ENCODE measurements at places on chromosomes 1 and 21.

DNA sequence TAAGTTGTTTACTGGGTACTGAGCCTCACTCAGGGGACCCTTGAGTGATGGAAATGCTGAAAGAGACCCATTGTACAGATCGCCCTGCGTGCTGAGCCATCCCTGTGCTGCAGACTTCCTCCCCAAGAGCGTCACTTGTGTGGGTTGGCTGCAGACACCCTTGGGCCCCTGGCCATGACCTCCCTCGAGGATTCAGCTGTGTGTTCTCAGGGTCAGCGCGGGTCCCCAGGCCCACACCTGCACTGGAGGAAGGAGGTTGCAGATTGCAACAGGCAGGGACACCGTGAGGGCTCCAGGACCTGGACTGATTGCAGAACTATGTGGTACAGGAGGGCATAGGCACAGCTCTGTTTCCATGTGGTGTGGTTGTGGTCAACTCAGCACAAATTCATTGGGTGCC lies 4.4 kb downstream of the SNAP47 start:
- no peak for DNase-seq

DNA sequence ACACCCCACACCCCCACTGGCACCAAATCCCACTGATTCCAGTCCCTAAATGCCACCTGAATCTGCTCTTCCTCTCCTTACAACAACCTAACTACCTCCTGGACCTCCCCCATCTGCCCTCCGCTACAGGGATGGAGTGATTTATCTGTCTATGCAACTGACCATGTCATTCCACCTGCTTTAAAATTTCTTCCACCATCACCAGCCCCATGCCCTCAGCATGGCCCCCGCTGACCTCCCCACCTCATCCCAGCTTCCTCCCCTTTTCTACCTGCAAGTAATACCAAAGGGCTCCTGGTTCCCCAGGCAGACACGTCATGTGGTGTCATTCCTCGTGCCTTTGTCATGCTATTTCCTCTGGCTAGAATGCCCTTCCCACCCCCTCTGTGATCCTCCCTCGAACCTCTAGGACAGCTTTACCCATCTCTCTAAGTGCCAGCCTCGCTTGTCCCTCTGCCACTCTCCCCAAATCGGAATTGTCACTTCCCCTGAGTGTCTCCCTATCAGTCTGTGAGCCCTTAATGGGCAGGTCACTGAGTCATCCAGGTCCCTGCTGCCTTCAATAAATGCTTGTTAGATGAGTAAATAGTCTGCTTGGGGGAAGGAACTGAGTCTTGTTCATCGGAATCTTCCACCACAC lies 3.7 kb downstream of the GJB4 start:
- no peak for DNase-seq

GRCh38 chr1:116154536-116154935 lies 43.3 kb downstream of the MAB21L3 start:
- no peak for DNase-seq

- DNase-seq, result no peak
Measured at GRCh38 chr1:2466270-2466665, 9.8 kb upstream of the PLCH2 start.

DNA sequence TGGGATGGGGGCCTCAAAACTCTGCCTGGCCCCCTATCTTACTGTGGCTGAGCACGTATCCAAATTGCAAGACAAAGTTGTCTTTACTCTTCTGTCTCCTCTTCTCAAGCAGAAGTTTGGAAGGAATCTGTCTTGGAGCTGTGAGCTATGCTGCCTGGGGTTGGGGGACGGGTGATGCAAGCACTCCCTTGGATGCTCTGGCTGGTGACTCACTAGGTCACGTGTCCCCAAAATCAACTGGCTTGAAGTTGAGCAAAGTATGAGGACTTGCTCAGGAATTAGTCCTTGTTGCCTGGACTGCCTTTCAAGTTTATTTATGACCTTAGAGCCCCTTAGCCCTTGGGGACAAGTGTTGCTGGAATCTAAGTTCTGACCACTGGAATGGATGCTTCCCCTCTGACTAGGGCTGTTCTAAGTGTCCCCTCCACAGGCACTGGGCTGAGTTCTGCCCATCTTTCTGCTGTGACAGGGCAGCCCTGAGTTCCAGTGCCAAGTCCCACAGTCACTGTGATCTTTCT lies 269.5 kb downstream of the HHAT start:
- DNase-seq, result no peak

DNA sequence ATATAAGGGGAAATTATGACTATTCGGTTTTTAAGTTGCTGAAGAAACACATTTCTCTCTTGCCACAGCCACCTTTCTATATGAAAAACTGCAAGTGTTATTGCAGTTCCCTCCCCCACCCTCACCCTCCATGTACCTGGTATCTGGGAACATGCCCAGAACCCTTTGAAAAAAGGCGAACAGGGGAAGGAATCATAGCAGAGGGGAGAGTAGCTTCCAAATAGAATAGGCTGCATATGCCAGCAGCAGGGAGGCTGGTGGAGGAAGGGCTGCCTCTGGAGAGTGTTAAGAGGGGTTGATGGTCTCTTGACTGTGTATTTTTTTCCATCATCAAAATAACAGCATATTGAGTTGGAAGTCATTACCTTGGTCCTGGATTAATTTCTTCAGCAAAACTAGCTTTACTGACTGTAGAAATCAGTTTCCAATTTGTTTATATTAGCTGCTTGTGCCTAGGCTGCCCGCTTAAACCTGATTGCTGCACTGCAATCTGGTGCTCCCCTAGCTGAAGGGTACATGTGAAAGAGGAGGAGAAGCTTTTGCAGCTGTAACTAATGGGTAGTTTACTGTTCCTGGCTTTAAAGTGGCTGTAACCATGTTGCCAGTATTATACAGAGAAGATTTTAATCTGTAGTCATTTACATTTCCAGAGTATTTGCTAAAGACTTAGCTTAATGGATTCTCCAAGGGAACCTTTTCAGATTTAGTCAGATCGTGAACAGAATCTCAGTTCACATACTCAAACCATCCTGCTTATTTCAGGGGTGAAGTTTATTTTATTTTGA lies 22.7 kb downstream of the AHCYL1 start:
- DNase-seq, result no peak

DNA sequence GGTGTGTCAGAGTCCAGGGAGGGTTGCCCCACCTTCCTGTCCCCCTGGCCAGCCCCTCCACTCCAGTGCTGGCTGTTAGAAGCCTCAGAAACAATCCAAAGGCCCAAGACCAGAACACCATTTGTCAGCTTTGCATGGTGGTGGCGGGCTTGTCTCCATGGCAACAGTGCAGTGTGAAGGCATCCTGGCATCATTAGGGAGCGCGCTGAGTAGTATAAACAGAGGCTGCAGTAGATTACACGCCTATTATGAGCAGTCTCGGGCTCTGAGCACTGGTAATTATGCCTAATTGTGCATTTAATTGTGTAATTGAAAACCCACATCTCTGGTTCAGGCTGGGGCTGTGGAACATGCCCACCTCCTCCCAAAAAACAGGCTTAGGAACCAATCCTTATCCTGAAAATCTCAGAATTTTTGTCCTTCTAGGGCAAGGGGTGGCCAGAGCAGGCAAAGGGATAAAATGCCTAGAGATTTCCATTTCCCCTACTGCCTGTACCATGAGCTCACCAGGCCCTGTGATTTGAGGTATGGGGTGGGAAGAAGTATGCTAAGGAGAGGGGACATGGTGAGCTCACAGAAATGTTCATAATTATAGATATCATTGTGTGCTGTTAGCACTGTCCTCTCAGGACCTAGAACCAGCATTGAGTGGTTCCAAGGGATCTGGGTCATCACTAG lies 11.7 kb downstream of the NKAIN1 start:
- no peak for DNase-seq

GRCh38 chr1:216688127-216688657 lies 35.0 kb downstream of the ESRRG start:
- DNase-seq, result no peak

GRCh38 chr1:179447489-179447888 lies 81.7 kb downstream of the AXDND1 start:
- peak; percentile 58 for DNase-seq

GRCh38 chr1:14521622-14522021 lies 76.9 kb upstream of the KAZN start:
- no peak for DNase-seq

DNA sequence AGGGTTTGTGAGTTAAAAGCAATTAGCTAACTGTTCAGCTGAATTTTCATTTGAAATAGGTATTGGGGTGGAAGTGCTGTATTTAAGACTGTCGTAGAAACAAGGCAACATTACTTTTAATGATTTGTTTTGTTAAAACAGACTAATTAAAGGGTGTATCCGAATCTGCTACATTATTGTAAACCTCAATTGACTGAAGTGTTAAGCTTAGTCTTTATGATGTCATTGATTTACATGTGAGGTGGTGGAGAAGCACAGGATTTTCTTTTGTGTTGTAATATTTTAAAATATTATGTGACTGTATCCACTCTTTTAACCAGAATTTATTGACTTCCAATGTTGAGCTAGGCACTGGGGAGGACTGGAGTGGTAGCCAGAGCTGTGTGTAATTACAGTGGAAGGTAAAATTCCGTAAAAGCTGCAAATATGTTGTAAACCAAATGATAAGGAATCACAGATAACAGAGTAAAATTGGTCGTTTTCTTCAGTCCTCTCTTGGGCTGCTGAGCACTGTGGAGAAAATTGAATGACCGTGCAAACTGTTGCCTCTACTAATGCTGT lies 1.6 kb downstream of the HOOK1 start:
- no peak for DNase-seq

DNA sequence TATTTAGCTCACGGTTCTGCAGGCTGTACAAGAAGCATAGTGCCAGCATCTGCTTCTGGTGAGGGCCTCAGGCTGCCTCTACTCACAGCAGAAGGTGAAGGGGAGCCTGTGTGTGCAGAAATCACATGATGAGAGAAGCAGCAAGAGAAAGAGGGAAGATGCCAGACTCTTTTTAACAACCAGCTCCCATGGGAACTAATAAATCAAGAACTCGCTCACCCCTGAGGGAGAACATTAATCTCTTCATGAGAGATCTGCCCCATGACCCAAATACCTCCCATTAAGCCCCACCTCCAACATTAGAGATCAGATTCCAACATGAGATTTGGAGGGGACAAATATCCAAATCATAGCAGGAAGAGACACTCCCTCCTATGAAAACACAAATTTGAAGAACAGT lies 74.1 kb downstream of the OLFML2B start:
- DNase-seq, result no peak

DNA sequence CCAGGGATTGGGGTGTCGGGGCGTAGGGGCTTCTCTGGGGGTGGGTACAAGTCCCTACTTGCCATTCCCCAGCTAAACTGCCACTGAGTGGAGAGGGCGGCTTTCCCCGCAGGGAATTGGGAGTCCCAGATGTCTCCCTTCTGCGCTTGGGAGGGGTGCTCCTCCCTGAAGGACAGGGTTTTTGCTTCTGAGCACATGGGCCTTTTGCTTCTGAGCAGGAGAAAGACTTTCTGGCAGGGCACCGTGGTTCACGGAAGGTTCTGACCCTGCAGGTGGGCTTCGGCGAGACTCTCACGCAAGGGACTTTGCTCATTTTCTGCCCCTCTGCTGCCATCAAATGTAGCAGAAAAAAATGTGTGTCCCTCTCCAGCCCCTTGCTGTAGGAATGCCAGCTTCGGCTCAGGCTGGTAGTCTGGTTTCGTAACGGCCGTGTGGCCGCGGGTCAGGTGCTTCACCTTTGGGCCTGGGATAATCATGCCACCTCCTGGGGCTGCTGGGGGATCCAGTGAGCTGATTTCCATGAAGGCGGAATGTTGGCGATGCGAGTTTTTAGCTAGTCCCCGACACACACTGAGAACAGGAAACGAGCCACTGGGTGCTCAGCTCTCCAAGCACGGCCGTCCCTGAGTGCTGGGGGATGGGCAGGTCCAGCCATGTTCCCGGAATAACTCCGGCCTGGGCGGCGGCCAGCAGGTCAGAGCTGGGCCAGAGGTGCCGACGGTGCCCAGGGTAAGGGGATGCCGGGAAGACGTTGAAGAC lies 364.0 kb downstream of the CAMTA1 start:
- no peak for DNase-seq
